Gastrocnemius medialis (tissue), 4 donors: ENCODE measurements at places on chromosomes 7 and 10.

DNA sequence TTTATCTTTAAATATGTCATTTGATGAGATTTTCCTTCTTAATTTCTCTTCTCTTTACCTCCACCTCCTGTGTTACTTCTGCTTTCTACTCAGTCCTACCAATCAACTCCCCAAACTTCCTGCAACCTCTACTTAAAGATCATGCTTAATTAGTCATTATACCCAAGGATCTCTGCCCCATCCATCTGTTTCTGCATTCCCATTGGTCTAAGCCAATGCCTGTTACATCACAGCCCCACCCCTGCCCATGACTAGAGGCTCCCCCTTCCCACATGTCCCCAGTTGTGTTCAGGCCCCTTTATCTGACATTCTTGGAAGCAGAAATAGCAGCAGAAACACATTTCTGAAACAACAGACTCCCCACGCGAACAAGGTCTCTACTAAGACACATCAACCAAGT, 319.1 kb upstream of the NFE2L3 start:
- no peak for DNase-seq

DNA sequence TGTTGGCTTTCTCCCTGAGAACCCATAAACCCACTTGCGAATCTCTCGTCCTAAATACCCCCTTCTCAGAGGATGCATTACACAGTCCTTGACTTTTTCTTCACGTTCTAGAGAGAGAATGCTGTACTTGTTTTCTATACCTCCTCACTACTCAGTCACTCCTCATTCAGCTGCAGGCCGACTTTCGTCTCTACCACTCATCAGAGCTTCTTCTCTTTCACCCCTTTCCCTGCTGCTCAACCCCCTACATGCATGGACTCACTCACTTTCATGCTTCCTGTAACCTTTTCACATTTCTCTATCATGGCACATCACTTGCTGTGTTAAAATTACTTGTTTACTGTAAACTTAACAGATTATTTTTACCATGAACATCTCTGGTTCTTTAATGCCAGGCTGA, 19.8 kb downstream of the MDFIC start:
- DNase-seq = no peak

- no peak for DNase-seq
Observed at GRCh38 chr7:158975526-158976467, 119.4 kb downstream of the DYNC2I1 start.

GRCh38 chr7:157952050-157952667, 615.4 kb downstream of the DNAJB6 start:
- no peak for DNase-seq

DNA sequence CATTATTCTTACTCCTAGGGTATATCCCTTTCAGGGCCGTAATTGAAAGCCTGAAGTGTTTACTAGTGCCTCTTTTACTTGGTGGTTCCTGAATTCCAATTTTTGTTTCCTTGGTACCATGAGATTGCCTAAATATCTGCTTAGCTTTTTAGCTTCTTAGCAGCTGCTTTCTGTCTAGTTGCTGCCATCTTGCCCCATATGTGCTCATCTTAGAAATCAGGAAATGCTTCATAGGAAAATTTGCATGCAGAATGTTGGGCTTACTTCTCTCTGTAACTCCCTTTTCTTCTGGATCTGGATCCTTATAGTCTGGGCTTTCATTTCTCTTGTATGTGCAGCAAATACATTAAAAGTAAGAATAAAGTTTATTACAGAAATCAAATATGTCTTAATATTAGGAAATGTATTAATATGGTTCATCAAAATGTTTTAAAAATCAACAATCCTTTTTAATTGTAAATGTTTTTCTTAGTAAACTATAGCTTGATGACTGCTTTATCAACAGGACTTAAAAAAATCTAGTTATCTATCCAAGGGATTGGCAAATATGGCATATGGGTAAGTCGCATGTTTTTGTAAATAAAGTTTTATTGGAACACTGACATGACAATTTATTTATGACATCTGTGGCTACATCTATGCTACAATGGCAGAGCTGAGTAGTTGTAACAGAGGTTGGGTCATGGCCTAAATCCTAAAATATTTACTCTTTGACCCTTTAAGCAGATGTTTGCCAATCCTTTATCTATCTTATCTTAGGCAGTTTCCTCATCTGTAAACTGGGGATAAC, 73.5 kb upstream of the CDK6 start:
- no peak for DNase-seq

- DNase-seq = no peak
Observed at GRCh38 chr10:55881588-55881987, 479.5 kb downstream of the ZWINT start.
